Hematopoietic multipotent progenitor cell treated with erythropoietin and hydrocortisone succinate and interleukin-3 and kit ligand, for 6 days (in vitro differentiated cells): ENCODE measurements at places on chromosomes 7 and 10.

DNA sequence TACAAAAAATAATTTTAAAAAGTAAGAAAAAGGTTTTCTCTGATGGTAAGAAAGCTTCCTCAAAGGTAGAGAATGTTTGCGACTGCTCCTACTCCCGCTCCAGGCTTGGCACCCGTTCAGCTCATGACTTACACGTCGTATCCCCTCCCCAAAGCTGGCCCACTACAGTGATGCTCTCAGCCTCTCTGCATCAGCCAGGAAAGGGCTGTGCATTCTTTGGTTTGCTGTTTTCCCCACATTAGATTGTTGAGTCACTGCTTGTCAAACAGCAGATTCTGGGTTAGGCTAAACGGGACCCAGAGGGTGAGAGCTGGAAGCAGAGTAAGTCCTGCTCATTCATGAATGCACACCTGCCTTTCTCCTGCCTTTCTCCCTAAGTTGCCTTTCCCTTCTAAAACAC, 54.7 kb upstream of the NMT2 start:
- DNase-seq, result no peak

DNA sequence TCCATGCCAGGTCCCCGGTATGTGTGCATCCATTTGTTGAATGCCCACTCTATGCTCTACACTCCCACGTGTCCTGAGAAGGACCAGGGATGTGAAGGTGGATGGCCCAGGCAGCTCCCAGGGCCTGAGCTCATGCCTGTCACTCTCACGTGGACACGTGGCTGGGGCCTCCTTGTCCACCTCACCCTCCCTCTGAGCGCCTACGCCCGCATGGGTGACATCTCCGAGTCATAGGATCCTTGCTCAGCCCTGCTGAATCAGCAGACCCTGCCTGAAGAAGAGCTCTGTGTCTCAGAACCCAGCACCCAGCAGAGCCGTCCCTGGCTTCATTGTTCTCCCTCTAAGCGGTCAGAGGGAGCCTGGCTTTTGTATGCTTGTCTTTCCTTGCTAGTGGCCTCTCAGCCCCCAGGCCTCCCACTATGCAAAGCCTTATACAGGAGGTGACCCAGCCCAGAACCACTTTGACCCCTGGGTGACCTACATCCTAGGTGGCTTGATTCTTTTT, 107.9 kb upstream of the PPIF start:
- no peak for DNase-seq

- no peak for DNase-seq
Measured at GRCh38 chr10:129277841-129278240, 189.2 kb upstream of the MGMT start.

DNA sequence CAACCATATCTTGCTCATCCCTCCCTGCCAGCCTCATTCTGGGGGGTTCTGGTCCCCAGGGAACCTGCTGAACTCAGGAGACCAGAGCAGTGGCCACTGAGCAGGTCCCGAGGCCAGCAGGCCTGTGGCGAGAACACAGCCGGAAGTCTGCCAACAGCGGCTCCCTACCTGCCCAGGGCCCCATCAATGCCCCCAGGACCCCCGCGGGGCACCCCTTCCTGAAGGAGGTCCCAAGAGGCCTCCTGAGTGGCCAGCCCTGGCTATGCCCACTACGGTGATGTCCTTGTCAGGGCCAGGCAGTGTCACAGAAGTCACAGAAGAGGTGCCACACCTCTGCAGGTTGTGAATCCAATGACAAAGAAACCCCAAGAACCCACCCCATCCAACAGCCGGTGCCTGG, 58.9 kb downstream of the CAMK2B start:
- DNase-seq, result no peak

DNA sequence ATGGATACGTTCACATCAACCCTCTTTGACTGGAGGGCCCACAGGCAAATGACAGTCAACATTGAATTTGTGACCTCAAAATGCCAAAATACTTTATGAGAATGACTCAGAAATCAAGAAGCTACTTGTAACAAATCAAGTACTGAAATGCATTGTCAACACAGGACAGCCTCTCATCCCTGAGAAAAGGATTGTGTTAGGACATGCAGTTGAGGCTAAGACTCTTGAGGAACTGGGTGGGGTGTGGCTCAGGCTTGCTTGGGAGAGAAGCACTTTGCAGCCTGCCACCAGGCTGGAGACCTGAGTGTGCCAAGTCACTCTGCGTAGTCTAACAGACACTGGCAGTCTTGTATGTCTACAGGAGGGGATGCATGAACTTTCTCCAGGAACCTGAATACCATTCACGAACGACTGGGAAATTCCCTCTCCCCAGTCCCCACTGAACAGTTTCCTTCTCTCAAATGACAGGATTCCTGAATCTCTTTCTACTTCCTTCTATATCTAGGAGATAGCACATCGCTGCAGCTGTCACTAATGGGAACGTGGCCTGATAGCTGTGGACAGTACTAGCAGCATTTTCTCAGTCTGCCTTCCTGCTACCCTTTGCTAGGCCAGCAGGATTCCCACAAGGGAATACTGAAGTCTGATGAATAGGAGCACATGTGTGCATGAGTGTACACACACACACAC, 3.3 kb upstream of the SMO start:
- no peak for DNase-seq

GRCh38 chr10:130140425-130140824, 4.2 kb downstream of the GLRX3 start:
- no peak for DNase-seq

GRCh38 chr10:9596368-9596920, 1421.2 kb upstream of the CELF2 start:
- DNase-seq, result no peak

DNA sequence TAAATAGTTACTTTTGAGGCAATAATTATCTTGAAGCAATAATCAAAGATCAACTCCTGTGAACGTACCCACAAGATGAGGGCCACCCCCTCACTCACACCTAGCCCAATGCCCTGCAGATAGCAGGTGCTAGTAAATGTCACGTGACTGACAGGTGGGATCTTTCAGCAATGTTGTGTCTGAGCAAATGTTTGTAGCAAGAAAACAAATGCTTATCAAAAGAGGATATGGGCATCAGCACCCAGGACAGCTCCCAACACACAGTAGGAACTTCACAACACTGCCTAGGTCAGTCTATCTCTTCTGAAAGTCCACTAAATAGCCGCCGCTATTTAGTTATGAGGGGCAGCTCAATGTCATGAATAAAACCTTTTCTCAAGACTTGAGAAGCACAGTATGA, 120.8 kb upstream of the PDLIM1 start:
- DNase-seq, result peak; percentile 18

DNA sequence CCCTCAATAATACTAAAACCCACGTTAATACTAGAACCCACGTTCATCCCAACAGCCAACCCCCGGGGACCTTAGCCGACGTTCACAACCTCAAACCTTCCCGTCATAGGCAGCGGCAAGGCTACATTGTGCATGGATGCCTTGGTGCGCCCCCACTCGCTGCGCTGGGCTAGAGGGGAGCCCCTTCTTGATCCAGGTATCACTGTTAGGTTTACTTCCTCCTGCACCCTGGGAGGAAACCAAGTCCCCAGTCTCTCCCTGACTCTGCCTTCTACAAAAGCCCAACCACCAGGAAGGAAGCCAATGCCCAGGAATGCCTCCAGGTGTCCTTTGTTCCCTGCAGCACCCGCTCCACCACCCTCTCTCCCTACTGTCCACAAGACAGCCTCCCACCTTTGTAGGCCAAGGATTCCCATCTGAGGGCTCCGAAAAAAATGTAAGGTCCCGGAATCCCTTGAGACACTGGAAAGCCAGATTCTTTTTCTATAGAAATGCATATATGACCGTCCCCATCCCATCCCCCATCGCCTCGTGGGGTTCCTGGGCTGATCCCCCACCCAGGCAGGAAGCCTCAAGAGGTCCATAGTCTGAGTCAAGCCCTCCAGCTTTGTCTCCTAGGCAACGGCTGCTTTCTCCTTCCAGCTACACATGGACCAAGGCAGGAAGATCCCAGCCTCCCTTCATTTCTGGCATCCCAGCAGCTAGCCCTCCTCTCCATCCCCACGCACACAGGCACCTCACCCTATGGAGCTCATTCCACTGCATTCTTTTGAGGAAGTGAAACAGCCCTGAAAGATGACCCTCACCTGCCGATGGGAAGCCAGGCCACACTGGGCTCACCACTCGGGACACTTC, 25.2 kb downstream of the CTBP2 start:
- DNase-seq, result no peak

DNA sequence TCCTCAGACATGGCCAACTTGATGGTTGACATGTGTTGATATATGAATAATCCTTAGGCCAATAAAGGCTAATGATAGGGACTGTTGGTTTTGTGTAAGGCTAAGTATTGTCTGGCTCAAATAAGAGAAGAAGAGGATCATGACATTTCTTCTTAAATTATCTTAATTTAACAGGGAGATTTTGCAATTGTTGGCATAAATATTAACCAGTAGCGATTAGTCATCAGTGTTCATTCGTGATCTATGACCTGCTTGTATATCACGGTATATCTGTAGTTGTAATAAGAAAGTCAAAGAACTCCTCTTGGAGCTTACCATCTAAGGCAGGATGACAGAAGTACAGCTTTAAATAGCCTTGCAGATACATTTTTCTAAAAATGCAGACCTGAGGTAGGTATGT, 196.4 kb downstream of the CREB5 start:
- DNase-seq, result peak; percentile 11

GRCh38 chr10:20647756-20648155, 249.4 kb downstream of the NEBL start:
- no peak for DNase-seq

DNA sequence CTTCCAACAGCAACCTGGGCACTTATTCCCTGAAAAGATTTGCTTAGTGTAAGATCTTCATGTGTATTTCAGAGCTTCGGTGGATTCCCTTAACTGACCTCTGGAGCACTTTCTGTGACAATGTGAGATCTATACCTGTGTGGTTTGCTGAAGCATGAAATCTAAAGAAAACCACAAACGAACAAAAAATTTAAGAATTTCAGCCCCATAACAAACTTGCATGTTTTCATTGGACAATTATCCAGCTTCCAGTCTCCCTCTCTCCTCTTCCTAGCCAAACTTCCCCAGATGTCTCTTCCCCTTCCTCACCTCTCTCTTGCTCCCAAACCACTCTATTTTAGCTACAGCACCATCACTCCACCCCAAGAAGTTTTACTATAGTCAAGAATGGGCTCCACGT, 279.9 kb upstream of the SORCS1 start:
- no peak for DNase-seq

- no peak for DNase-seq
Measured at GRCh38 chr10:85193796-85194195, 865.4 kb downstream of the CCSER2 start.

GRCh38 chr7:79454361-79454960, 994 bp upstream of the MAGI2 start:
- DNase-seq, result no peak

- no peak for DNase-seq
Measured at GRCh38 chr7:17507717-17508116, 209.3 kb downstream of the AHR start.

- DNase-seq, result no peak
Measured at GRCh38 chr7:112892263-112892662, 102.1 kb upstream of the TMEM168 start.

GRCh38 chr10:66555061-66555460, 370.8 kb upstream of the LRRTM3 start:
- DNase-seq, result no peak

GRCh38 chr10:125121003-125121402, 39.4 kb downstream of the CTBP2 start:
- DNase-seq, result no peak

DNA sequence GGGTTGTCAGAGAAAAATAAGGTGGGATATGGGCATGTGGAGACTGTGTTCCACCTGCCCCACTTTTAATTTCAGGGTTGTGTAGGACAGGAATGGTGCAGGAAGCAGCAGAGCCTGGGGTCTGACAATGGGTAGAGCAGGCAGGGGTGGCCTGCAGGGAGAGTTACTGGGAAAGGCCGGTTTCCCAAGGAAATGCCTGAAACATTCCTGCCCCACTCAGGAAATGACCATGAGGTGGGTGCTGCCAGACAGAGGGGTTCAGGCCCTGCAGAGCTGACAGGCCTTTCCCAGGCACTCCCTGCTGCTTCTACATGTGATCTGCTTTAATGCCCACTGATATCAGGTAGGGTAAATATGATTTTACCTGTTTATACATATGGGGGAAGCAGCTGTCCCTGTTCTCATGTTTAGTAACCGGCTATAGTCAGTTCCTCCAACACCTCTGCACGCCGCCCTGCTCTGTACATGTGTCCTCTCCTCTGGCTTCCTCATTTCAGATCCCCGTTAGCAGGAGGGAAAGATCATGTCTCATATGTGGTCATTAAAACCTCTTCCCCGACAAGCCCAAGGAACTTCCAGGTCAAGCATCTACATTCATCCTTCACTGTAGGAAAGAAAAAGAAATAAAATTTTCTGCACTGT, 118.6 kb upstream of the PRSS58 start:
- peak; percentile 51 for DNase-seq

DNA sequence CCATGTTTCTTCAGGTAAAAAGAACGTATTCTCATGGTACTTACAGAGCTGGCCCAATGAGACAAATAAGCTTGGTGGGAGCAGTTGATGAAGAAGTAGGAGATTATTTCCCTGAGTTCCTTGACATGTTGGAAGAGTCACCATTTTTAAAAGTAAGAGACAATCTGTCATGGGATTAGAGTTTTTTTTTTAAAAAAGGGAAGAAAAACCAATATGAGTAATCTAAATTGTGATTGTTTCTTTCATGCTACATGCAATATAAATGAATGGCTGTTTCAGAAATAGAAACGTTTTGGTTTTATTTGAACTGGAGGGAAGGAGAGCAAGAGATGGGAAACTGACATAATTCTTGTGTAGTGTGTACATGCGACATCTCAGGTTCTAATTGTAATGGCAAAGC, 32.8 kb downstream of the TMEM60 start:
- no peak for DNase-seq

GRCh38 chr7:65390588-65390987, 16.9 kb downstream of the ZNF92 start:
- DNase-seq, result no peak

GRCh38 chr10:50832171-50832751, 53.2 kb downstream of the A1CF start:
- no peak for DNase-seq

DNA sequence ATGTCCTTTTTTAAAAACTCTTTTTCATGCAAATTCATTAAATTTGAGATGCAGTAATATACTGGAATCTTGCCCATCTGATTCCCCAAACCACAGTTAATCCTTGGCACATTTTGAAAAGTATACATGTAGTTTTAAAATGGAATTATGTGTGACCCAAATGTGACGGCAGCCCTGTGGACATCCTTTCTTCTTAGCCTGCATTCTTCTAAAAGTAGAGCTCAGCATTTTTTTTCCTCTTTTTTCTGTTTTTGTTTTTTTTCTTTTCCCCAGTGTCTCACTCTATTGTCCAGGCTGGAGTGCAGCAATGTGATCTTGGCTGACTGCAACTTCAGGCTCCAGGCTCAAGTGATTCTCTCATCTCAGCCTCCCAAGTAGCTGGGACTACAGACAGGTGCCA, 338.9 kb downstream of the GALNT17 start:
- no peak for DNase-seq

DNA sequence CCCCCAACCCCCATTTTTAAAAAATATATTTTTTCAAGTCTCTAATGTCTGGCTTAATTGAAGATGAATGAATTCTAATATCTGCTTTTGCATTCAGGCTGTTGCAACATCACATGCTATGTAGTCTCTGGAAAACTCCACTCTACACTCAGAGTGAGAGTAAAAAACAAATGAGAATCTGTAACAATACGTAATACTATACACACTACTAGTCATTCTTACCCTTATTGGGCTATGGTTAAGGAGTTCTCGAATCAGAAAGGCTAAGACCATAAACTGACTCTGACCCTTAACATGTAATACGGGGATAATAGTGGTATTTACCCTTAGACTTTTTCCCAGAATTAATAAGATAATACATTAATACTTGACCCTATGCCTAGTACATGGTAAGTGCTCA, 42.9 kb upstream of the TMEM168 start:
- DNase-seq, result no peak

GRCh38 chr7:44063894-44064651, 1.3 kb downstream of the PGAM2 start:
- no peak for DNase-seq
